ENCODE measurements at places on chromosomes 1 and 21. TPM values are rescaled to one million over a fixed set of nuclear protein-coding genes. Genes with fewer than 3 reads are reported as not detected.

INSRR gene
- polyA plus RNA-seq = 0.63 TPM

SPRR1A gene
- not detected for polyA plus RNA-seq

MYBPHL gene
- 0.07 TPM for polyA plus RNA-seq

SLC30A10 gene
- 0.02 TPM for polyA plus RNA-seq

RCAN1 gene
- 16.7 TPM for polyA plus RNA-seq

LCE1E gene
- polyA plus RNA-seq = not detected

AZIN2 gene
- polyA plus RNA-seq = 17.8 TPM

DNA sequence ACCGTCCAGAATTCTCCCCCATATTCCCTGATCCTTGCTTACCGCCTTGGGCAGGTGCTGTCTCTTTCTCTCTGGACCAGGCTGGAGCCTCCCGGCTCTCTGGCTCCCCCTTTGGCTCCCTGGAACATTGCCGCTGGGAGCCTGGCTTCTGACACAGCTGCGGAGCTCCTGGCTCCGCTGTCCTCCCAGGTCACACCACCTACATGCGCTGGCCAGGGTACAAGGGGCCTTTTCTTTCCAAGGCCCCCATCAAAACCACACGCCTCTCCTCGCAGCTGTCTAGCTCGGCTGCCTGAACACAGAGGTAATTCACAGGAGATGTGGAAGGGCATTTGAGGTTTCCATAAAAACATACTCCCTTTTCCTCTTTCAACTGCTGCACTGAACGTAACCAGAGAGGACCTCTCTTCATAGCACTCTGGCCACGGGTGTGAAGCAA, 7.5 kb upstream of the ZNF648 start:
- H3K27ac ChIP-seq = no peak overlapping the region
- no peaks in the 10 kb centered on the region for H3K27me3 ChIP-seq
- no peak overlapping the region for H3K4me3 ChIP-seq
- no peaks in the 10 kb centered on the region for H3K36me3 ChIP-seq

GRCh38 chr21:31597683-31598082, 61.8 kb upstream of the SOD1 start:
- H3K4me3 ChIP-seq = no peak overlapping the region
- H3K4me1 ChIP-seq = no peaks in the 10 kb centered on the region
- DNase-seq = no peak
- H3K36me3 ChIP-seq = no peaks in the 10 kb centered on the region
- H3K27me3 ChIP-seq = no peaks in the 10 kb centered on the region

GRCh38 chr1:27656157-27656893, 15.7 kb downstream of the IFI6 start:
- H3K4me3 ChIP-seq = no peak overlapping the region
- no peaks in the 10 kb centered on the region for H3K36me3 ChIP-seq
- no peak for DNase-seq
- H3K4me1 ChIP-seq = peaks cover 6% of the 10 kb centered on the region
- H3K27ac ChIP-seq = no peak overlapping the region

DNA sequence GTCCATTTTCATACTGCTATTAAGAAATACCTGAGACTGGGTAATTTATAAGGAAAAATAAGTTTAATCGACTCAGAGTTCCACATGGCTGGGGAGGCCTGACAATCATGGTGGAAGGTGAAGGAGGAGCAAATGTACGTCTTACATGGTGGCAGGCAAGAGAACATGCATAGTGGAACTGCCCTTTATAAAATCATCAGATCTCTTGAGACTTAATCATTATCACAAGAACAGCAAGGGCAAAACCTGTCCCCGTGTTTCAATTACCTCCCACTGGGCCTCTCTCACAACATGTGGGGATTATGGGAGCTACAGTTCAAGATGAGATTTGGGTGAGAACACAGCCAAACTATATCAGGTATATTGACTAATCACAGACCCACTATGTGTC, 370.2 kb upstream of the USP24 start:
- H3K27me3 ChIP-seq = no peaks in the 10 kb centered on the region
- no peak overlapping the region for H3K4me3 ChIP-seq
- DNase-seq = no peak
- H3K36me3 ChIP-seq = no peaks in the 10 kb centered on the region

DNA sequence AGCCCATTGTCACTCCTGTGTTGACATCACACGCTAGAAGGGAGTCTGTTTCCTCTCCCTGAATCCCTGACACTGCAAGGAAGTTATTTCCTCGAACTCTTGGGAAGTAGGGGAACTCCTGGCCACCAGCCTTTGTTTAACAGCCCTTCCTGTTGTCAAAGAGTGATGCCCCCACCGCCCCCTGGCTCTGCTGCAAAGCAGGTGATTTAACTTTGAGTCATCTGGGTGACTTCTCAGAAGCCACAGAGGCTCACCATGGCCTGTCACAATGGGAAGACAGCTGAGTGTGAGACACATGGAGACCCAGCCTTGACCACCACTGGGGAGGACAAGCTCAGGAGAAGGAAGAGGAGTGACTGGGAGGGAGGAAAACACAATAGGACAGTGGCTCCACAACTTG, 182.8 kb downstream of the PSMG1 start:
- H3K4me3 ChIP-seq = no peak overlapping the region
- peak overlapping the region; percentile 78 for H3K27ac ChIP-seq

DNA sequence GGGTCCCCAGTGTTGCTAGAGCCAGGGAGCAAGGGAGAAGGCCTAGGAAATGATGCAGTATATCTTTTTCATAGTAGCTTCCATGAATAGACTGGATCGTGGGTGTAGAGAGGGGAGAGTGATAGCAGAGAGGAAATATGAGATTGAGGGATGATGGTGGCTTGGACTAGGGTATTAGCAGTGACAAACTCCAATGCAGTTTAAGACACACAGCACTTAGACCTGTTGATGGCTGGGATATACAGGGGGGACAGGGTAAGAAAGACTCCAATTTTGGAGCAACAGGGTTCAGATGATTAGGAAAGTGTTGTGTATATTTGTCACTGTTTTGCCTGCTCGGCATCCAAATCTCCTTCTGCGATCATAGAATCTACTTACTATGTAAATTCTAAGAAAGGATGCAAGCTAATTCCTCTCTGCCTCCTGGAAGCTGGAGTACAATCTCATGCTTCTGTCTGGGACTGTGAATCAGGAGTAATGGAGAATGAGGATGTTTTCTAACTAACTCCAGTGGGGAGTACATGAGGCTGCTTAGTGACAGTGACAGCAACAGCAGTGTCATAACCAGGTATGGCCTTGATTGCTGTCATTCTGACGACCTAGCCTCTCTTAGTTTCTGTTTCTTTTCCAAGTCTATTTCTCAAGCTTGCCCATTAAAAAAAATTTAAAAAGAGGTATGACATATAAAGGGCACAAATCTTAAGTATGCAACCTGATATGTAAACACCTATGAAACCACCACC, 47.5 kb downstream of the SYDE2 start:
- DNase-seq = no peak
- peaks cover 5% of the 10 kb centered on the region for H3K27me3 ChIP-seq
- no peak overlapping the region for H3K27ac ChIP-seq

DNA sequence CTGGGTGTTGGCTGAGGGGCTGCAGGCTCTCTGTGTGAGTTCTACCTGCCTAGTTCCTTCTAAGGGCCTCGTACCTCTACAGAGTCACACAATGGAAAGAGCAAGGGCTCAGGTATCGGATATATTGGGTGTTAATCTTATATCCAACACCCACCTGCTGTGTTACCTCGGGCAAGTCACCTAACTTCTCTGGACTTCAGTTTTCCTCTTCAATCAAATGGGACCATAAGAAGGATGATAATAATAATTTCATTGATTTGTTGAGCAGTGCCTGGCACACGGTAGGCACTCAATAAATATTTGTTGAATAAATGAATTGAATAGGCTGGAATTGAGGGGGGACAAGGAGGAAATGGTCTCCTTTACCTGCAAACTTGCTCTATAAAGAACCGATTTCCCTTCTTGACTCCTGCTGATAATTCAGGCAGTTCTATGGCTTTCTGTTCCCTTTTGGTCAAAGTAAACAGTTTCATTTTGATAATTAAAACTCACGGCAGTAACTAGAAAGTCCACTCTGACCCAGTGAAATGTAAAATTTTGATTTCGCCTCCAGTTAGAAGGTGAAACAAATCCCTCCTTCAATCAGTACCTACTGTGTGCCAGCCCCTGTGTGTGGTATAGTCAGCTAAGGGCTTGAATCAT, 16.5 kb upstream of the MAN1C1 start:
- H3K27me3 ChIP-seq = no peaks in the 10 kb centered on the region
- H3K4me1 ChIP-seq = no peaks in the 10 kb centered on the region
- no peaks in the 10 kb centered on the region for H3K36me3 ChIP-seq
- no peak overlapping the region for H3K27ac ChIP-seq

DNA sequence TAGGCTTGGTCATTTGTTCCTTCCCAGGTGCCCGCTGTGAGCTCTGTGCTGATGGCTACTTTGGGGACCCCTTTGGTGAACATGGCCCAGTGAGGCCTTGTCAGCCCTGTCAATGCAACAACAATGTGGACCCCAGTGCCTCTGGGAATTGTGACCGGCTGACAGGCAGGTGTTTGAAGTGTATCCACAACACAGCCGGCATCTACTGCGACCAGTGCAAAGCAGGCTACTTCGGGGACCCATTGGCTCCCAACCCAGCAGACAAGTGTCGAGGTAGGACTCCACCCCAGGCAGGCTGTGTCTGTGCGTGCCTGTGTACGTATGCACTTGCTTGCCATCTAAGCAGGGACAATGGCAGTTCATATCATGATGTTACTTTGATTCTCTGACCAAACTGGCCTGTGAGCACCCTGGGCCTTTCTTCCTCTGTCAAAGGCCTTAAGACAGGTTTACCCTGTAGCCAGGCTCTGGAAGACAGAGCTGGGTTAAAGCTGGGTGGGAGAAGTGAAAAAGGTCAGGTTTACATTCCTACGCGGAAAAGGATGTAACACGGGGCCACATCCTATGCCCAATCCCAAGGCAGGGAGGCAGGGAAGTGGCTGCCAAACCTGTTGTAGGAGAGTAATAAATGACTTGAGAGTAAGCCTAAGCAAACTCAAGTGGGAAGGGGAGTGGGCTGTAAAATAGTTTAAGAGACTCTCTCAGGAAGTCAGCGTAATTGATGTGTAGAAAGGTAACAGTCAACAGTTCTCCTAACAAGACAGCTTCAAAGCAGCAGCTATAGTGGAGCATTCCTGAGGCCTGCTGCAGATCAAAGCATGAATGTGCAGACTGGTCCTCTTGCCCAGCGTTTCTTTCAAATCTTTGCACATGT, 42.5 kb downstream of the LAMC2 start:
- H3K27me3 ChIP-seq = no peaks in the 10 kb centered on the region
- peaks cover 2% of the 10 kb centered on the region for H3K4me1 ChIP-seq
- H3K27ac ChIP-seq = no peak overlapping the region
- H3K36me3 ChIP-seq = no peaks in the 10 kb centered on the region

GRCh38 chr1:147726168-147726567, 34.2 kb downstream of the GJA5 start:
- peaks cover 8% of the 10 kb centered on the region for H3K27me3 ChIP-seq
- H3K36me3 ChIP-seq = no peaks in the 10 kb centered on the region
- no peak overlapping the region for H3K4me3 ChIP-seq
- no peak for DNase-seq
- no peaks in the 10 kb centered on the region for H3K4me1 ChIP-seq
- no peak overlapping the region for H3K27ac ChIP-seq

Data from SK-N-SH (cell line).